ENCODE measurements at places on chromosomes 12 and 14.

DNA sequence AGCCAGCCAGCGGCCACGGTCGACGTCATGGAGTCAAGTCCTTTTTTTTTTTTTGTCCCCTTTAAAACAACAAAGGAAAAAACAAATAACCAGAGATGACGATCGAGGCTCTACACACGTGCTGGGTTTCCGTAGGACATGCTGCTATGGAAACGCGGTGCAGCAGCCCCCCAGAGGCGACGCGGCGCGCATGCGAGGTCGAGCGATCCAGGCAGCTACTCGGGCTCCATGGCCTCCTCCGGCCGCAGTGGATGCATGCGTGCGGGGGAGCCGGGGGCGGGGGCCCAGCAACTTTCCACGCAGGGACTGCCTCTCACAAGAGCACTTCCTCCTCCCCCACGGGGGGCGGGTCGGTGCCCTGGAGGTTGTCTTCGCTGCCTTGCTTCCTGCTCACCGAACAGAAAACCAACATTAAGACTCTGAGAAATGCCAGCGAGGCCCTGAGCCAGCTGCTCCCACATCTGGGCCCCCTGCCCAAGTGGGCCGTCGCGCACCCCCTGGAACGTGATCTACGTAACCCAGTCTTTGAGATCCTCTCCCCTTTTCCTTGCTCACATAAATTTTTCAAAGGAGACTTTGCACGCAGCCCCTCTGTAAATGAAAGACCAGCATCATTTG is 30.7 kb downstream of the P2RX4 start:
- DNase-seq = peak; percentile 91

- no peak for DNase-seq
These were observed 96.7 kb downstream of the TMEM132D start for GRCh38 chr12:129807136-129807535.

GRCh38 chr12:121827351-121828099 is 23.7 kb downstream of the SETD1B start:
- DNase-seq = no peak

- DNase-seq = no peak
These were observed 655 bp upstream of the DYNLL1 start for GRCh38 chr12:120495186-120495730.

- DNase-seq = no peak
These were observed 8.5 kb downstream of the RDH12 start for GRCh38 chr14:67710209-67710608.

DNA sequence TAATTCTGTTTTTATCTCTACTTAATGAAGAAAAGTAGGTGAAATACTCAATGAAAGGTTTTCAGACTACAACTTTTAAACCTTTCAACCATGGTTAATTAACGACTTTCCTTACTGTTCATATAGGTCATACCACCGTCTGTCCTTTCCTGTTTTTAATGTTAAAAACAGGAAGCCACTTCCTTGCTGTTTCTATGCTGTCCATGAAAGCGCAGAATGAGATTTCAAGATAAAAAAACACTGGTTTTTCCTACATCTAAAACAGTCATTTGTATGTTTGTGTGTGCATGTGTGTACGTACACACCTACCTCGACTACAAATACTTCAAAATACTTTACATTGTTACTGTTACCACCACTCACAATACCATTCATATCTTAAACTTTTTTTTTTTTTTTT is 27.3 kb downstream of the SPTLC2 start:
- no peak for DNase-seq

DNA sequence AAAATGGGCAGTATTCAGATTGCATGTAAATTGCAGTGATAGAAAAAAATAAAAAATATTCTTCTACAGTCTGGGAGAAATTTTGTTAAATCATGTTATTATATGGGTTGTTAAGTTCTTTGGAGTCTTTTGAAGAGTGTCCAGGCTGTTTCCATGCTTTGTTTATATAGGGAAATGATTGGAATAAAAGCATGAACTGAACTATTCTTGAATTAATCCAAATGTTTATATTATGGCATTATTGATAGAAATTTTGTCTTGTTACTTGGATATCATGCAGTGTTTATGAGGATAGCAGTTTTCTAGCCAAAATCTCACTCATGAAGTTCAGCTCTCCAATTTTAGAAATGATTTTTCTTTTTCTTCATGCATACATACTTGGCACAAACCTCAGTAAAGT is 108.2 kb upstream of the NAV3 start:
- no peak for DNase-seq

DNA sequence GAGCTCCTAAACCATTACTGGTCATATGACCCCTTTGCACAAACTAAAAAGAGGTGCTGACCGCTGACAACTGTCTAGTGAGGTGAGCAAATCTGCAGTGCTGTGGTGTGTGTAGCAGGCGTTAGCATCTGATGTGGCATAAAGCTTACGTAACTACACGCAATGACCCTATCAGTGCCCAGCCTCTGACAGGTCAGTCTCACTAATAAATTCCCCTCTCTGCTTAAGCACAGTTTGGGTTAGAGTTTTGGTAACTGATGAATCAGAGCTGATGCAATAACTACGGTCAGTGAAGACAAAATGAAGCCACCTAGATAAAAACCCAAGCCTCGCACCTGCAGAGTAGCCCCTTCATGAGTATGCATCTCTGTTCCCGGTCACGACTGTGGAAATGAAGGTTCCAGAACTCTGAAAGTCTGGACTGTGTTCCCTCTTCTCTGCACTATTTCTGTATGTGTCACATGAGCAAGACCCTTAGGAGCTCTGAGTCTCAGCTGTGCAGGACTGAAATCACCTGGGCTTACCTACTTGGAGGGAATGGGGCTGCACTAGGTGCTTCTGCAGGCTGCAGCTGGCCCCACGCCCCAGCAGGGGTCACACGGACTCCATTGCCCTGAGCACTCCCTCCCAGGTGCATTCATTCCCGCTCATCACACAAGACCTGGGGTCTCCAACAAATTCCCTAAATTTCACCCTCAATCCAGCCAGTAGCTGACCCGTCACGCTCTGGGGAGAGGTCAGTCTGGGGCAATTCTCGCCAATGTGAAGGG is 54.4 kb downstream of the RIMBP2 start:
- DNase-seq = no peak

DNA sequence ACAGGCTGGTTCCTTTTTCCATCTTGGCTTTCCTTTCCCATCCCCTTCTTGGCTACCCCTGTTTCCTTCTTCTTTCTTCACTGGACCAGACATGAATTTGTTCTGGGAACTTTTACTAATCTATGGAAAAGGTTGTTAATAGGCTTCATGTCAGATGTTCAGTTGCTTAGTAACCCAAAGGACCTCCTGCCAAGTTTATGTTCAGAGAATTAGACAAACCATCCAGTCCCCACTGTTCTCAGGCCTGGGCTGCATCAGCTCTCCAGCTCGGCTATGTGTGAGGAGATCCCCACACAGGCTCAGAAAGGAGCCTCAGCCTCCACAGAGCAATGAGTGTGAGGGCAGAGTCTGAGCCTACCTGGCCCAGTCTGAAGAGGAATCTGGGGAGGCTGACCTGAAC is 78.0 kb downstream of the AKAP6 start:
- DNase-seq = no peak

DNA sequence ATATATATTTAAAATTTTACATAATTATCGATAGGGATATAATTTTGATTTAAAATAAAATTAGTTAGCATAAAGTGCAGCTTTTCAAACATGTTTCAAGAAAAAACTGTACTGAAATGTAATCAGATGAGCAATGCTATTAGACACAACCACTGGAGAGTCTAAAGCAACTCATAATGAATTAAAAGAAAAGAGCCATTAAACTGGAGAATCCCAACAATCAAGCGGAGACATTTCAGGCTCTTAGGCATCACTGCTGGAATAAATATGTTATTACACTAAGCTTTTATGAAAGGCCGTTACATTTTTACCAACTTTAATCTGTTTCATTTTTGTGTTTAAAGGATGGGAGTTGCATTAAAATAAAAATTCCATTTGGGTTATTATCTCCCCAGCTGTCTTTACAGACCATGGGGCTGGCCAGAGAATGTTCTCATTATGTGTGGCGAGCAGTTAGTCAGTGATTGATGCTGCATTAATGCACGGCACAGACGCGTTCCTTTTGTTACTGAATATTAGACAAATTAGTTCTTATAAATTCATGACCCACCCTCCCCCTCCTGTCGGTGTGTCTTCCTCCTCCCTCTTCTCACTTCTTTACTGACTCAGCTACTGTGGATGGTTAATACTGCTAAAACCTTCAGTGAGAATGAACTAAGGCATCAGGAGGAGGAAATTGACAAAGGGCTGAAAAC is 156.8 kb downstream of the PDZRN4 start:
- DNase-seq = no peak

DNA sequence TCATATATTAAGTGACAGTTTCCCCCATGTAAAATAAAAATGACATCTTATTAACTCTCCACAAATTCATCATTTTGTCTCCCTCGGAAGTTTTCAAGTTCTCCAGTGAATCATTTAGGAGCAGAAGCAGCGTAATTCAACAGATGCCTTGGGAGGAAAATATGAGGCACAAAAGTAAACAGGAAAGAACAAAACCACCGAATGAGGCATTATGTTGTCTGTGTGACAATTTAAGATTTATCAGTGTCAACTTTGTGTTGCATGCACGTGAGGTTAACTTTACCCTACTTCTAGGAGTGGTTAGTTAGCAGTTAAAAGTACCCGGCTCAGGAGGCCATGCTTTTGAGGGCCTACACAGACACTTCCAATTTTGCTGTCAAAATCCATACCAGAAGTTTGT is 258.6 kb downstream of the IPO8 start:
- no peak for DNase-seq

- DNase-seq = peak; percentile 54
These were observed 44.2 kb downstream of the KCTD10 start for GRCh38 chr12:109432842-109433304.

DNA sequence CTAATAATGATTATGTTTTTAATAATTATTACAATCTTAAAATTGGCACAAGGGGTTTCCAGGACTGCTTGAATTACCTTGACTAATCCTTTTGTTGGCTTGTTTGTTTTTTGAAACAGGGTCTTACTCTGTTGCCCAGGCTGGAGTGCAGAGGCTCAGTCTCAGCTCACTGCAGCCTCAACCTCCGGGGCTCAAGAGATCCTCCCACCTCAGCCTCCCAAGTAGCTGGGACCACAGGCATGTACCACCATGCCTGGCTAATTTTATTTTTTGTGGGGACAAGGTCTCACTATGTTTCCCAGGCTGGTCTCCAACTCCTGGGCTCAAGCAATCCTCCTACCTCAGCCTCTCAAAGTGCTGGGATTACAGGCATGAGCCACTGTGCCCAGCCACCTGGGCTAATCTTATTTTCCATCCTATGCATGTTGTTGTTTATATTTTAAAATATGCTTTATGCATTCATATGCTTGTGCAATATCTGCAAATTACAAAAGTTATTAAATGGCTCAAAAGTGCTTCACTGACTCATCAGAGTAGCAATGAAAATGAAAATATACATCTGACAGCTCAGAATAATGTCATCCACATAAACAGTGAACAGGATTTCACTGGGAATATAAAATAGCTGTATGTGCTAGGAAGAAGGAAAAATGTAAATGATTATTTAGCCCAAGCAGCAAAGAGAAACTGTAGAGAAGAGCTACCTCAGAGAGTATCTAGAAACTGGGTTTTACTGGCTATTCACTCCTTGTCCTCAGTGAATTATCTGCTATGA is 24.8 kb upstream of the PLEKHG6 start:
- DNase-seq = no peak

- DNase-seq = no peak
These were observed 145.1 kb downstream of the SLC25A21 start for GRCh38 chr14:37027188-37027824.

DNA sequence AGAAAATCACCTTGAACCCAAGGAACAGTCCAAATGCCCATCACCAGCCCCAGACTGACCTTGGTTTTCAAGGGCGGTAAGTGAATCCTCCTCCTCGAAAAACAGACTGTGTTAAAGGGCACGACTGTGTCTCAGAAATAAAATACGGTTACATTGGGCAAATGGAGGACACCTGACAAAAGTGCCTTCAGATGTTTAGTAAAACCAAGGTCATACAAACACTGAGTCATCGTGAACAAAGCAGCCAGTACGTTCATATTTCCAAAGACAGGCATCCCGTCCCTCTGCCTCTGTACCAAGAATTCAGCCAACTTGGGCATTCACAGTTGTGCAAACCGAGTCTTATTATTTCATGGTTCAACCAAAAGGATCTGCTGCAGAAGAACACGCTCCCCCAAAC is 25.9 kb downstream of the FOXN3 start:
- DNase-seq = no peak

- no peak for DNase-seq
These were observed 264.7 kb downstream of the EGLN3 start for GRCh38 chr14:33686218-33686617.

GRCh38 chr14:95460647-95461478 is 55.6 kb downstream of the SYNE3 start:
- DNase-seq = no peak

DNA sequence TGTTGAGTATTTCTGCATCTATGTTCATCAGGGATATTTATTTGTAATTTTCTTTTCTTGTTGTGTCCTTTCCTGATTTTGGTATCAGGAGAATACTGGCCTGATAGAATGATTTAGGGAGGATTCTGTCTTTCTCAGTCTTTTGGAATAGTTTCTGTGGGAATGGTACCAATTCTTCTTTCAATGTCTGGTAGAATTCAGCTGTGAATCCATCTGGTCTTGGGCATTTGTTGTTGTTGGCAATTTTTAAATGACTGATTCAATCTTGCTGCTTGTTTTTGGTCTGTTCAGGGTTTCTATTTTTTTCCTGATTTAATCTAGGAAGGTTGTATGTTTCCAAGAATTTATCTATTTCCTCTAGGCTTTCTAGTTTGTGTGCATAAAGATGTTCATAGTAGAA is 170.9 kb upstream of the PDE3A start:
- DNase-seq = no peak

DNA sequence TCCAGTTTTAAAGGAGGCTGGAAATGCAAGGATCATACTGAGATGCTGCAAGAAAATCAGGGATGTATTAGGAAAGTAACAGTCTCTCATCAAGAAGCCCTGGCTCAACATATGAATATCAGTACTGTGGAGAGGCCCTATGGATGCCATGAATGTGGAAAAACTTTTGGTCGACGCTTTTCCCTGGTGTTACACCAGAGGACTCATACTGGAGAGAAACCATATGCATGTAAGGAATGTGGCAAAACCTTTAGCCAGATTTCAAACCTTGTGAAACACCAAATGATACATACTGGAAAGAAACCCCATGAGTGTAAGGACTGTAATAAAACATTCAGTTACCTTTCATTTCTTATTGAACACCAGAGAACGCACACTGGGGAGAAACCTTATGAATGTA is 24.5 kb downstream of the ZNF891 start:
- no peak for DNase-seq

DNA sequence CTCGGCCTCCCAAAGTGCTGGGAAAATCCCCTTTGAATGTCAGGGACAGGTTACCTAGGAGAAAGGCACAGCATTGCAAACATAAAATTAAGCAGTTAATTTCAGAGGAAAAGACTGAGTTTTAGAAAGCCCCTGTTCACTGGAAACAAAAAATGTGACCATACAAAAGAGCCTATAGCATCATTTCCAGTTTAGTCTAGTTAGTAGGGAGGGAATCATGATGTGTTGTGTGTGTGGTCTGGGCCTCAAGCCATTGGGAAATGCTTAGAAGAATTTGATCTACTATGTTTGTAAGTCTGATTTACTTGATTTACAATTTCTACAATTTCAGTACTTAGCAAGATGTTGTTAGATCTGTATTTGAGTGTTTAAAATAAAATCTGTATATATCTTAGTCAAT is 47.1 kb upstream of the RERG start:
- no peak for DNase-seq

GRCh38 chr12:52907092-52907810 is 2.4 kb upstream of the KRT8 start:
- no peak for DNase-seq

All from CD4-positive, CD25-positive, alpha-beta regulatory T cell (primary cell).